Activated B cell treated with CpG ODN at 0.5 μM for 24 hours (primary cell): ENCODE measurements at places on chromosomes 7 and 10. TPM values are rescaled to one million over a fixed set of nuclear protein-coding genes. Genes with fewer than 3 reads are reported as not detected.

The TSPAN15 gene
- total RNA-seq: 0.35 TPM in 1 of 2 replicates, not detected in the other

The TAF3 gene
- 12.4 and 12.6 TPM in 2 replicates for total RNA-seq

The PARD3 gene
- 0.11 and 0.12 TPM in 2 replicates for total RNA-seq

The OR9A2 gene
- 0.31 and 0.56 TPM in 2 replicates for total RNA-seq

The NCF1 gene
- 106 and 121 TPM in 2 replicates for total RNA-seq

- DNase-seq: no peak
Observed at GRCh38 chr7:158453663-158454062, 134.0 kb downstream of the PTPRN2 start.

- DNase-seq: no peak
Observed at GRCh38 chr7:26451997-26452396, 160.3 kb downstream of the SNX10 start.

DNA sequence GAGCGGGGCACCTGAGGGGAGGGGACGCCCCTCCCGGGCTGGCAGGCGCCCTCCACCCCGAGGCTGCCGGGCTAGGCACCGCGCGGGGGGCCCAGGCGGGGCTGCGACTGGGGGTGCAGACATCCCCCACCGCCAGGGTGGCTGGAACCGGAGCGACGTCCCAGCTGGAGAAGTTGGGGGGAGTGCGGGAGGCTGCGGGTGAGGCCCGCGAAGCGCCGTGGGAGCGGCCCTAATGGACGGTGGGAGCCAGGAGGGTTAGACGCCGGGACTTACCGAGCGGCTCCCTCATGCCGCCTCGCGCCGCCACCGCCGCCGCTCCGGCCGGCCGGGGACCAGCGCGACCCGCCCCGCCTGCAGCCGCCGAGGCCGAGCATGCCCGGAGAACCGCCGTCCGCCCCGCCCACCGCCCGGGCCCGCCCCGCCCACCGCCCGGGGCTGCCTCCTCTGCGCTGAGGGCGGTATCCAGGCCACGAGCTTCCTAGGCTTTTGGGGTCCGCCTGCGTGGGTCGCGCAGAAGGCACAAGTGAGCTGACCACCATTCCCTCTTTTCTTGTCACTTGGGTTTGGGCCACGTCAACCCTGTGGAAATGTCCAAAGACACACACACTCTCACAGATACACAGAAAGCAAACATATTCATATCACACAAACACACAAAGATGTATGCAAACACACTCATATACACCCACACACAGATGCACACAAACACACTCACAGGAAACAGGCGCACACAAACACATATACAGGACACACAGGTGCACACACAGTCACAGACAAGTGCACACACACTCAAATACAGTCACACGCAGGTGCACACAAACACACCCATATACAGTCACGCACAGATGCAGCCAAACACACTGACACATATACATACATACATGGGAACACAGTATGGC, at the start of gene JCAD:
Gene JCAD, minus strand, starts transcription at position 378 of the 899 bp plus-strand sequence. CDS start 11,774 bp downstream, outside the sequence.
- peak; percentile 49 for DNase-seq

- no peak for DNase-seq
Observed at GRCh38 chr7:140945940-140946339, 21.2 kb upstream of the BRAF start.

- DNase-seq: no peak
Observed at GRCh38 chr7:50531928-50532327, 33.3 kb downstream of the DDC start.

GRCh38 chr10:33559105-33559504, 224.6 kb upstream of the NRP1 start:
- DNase-seq: no peak

DNA sequence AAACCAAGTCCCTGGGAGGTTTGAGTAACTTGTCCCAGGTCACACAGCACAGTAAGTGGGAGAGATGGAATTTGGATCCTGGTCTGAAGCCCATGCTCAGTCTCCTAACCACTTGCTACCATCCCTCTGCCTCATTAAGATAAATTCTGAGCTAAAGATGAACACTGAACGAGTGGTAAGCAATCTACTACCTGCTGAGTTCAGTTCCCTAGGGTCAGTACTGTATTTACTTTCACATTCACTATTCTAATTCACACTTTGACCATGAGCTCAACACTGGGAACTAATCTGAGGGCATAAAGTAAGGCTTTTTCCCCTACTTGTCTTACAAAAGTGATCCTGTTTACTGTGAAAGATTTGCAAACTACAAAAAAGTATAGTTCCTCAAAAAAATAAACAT, 2.4 kb downstream of the UROS start:
- no peak for DNase-seq

DNA sequence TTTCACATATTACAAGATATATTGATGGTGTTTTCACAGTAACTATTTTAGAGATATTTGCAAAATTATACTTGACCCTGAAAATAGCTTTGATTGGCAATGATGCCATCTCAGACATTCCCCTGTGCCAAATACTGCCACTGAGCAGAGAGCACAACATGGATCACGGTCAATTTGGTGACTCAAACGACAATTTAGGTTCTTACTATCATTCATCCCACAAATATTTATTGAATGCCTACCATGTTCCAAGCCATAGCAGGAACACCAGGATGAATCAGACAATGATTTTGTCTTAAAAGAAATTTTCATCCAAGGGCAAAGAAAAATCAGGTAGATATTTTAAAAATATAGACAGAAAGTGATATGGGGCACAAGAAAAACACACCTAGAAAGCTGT, 153.2 kb upstream of the ADO start:
- no peak for DNase-seq

- DNase-seq: no peak
Observed at GRCh38 chr7:117402109-117402508, 25.2 kb downstream of the ASZ1 start.

GRCh38 chr10:121579656-121580055, 18.6 kb downstream of the FGFR2 start:
- no peak for DNase-seq

- no peak for DNase-seq
Observed at GRCh38 chr7:135706038-135706742, 21.8 kb downstream of the SLC13A4 start.

DNA sequence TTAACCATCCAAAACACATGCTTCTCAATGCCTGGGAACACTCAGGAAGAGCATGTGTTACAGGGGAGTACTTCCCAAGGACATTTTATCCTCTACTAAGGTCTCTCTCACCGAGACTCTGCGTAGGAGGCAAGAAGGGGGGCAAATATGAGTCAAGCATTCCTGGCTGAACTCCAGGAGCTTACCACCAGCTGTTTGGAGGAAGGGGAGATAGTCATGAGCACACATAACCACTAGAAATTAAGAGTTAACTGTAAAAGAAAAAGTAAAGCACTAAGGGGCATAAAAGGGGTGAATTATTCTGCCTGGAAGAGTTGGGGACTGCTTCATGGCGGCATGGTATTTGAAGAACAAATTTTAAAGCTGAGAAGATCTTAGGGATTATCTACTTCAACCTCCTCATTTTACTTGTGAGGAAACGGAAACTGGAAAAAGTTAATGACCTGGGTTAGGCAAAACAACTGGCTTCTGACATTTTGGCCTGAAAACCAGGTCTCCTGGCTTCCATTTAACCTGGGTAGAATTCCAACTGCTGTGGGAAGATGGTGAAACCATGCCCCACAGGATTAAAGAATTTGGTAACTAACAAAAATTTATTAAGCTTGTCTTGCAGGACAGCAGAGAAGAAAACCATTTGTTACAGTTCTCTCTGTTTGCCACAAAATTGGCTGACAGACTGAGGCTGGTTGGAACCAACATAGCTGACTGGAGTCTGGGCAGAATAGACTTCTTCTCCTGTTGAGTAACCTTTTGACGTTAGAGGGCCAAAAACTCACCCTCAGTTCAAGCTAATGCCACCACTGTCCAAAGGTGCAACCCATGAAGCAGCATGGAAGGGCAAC, 85.5 kb downstream of the SLC25A13 start:
- no peak for DNase-seq

- no peak for DNase-seq
Observed at GRCh38 chr10:122163174-122164022, 107.7 kb upstream of the BTBD16 start.

GRCh38 chr7:7742223-7742622, 23.8 kb upstream of the RPA3 start:
- no peak for DNase-seq

- DNase-seq: no peak
Observed at GRCh38 chr7:34299066-34299465, 359.0 kb upstream of the NPSR1 start.

- no peak for DNase-seq
Observed at GRCh38 chr7:31028006-31028405, 24.1 kb upstream of the ADCYAP1R1 start.

- DNase-seq: no peak
Observed at GRCh38 chr7:110962826-110963225, 128.1 kb upstream of the LRRN3 start.

- no peak for DNase-seq
Observed at GRCh38 chr10:121610798-121611323, 12.6 kb upstream of the FGFR2 start.
